ENCODE measurements at places on chromosomes 4 and X.
A peak's percentile ranks its signal among the peaks of the same experiment; 100 is the strongest.

GRCh38 chr4:139076016-139076744 is 60.6 kb downstream of the NOCT start:
- no peak for DNase-seq

- DNase-seq: no peak
Observed at GRCh38 chrX:48864210-48864609, 28.8 kb upstream of the PCSK1N start.

- no peak for DNase-seq
Observed at GRCh38 chrX:71612256-71612655, 6.1 kb downstream of the CXCR3 start.

- no peak for DNase-seq
Observed at GRCh38 chr4:2368746-2369437, 49.6 kb downstream of the ZFYVE28 start.

DNA sequence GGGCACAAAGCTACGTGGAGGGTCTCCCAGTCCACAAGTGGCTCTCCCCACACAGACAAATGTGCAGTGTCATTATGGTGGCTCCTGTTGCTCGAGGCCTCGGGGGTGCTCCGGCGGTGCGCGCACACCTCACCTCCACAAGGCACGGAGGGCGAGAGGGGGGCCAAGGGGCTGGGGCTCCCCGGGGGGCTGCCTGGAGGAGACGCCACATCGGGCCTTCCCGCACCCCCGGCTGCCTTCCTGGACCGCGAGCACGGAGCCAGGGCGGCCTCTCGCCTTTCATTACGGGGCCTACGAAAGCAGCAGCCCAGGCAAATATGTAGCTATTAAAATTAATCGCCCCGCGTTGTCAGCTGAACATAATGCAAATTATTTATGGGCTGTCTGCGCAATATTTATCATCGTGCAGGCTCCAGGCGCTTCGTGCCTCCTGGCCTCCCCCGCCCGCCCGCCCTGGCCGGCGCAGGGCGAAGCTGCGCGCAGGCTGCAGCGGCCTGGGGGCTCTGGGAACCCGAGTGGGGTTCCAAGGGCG is 70.8 kb upstream of the BCOR start:
- no peak for DNase-seq

DNA sequence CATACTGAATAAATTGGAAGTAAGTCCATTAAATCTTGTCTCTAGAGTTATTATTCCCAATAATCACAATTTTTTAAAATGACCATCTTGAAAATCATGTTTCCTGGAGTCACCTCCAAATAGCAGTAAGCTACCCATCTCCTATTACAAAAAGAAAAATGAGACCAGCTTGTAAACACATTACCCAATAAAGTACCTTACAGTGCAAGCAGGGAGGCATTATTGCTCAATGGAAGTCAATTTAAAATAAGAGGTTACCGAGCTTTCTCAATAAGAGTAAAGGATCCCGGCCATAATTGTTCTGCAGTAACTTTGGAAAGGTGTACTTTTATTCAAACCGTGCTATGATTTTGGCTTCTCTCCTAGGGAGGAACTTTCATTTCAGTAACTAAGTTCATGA is 78.0 kb downstream of the DMD start:
- no peak for DNase-seq

GRCh38 chr4:164977243-164978164 is at the start of gene TRIM61:
Gene TRIM61 (minus strand): TSS chr4:164977657. CDS start chr4:164970002, 7,655 bp downstream.
- peak; percentile 69 for DNase-seq

GRCh38 chrX:65997978-65998717 is 41.7 kb downstream of the VSIG4 start:
- no peak for DNase-seq

GRCh38 chr4:37453281-37453998 is 208.9 kb downstream of the NWD2 start:
- DNase-seq: peak; percentile 69

DNA sequence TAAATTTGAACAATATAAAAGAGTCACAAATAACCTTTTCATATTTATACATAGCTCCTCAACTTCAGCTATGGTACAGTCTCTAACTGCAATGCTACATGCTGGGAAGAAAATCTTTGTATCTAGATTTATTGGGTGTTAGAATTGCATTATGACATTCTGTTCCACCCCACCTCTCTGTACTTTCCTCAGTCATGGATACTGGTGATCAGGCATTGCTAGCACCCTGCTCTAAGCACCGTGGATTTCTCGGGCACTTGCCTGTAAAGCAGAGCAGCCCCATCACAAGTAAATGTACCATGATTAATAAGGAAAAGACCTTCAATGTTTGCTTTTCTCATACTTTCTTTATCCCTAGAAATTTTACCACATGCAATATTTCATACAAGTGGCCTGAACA is 1028.9 kb upstream of the INTU start:
- no peak for DNase-seq

DNA sequence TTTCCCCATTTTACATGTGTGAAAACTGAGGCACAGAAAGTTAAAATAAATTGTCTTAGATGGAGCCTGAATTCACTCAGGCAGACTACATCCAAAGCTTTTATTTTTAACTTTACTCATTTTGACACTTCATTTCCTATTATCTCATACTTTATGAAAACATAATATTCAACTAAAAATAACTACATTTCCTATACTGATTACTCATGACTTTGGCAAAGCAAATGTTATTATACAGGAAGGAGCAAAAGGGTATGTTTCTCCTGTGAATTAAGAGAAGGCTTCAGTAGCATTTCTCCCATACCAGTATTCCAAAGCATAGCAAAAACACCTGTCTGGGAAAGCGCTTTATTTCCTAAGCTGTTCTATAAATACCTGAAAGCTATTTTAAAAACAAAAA is 178.6 kb downstream of the ADAMTS3 start:
- DNase-seq: no peak

DNA sequence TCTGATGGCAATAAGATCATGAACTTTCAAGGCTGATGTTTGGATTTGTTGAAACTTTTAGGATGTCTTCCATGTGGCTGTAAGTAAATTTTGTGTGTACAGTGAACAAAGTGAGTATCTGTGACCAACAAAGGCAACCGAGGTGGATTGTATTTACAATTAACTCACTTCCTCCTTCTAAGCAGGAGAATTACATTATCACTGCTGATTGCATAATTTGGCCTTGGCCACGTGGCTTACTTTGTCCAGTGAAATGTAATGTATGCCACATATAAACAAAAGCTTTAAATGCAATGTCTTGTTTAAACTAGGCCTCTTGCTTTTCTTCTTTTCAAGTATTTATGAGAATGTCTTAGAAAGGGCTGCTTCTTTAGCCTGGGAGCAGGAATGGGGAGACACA is 66.3 kb upstream of the MAD2L1 start:
- DNase-seq: no peak

GRCh38 chrX:39238006-39238405 is 436.7 kb downstream of the MID1IP1 start:
- peak; percentile 15 for DNase-seq

DNA sequence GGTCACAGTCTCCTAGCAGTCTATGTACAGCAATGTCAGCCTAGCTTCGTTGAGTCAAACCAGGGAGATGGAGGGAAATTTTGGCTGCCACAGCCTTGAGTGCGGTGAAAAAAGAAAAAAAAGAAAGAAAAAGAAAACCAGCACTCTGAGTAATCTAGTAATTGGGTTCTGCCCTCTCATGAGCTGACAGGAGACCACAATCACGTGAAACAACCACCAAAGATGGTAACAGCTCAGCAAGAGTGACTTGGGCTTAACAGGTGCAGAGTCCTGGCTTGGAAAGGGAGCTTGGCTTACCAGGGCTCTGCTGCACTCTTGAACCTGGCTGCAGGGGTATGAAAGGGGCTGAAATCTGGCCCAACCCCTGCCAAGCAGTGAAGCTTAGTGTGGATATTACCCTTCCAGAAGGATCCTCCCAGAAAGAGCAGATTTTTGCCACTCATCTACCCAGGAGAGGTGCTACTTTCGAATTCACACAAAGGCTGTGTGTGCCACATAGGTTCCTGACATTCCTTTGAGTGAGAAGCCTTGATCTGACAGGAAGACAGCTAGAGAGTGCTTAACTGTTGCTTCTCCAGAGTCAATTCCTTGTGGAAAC is 350.3 kb downstream of the PTTG2 start:
- peak; percentile 76 for DNase-seq

GRCh38 chrX:108323751-108324150 is 114.5 kb downstream of the COL4A6 start:
- no peak for DNase-seq

DNA sequence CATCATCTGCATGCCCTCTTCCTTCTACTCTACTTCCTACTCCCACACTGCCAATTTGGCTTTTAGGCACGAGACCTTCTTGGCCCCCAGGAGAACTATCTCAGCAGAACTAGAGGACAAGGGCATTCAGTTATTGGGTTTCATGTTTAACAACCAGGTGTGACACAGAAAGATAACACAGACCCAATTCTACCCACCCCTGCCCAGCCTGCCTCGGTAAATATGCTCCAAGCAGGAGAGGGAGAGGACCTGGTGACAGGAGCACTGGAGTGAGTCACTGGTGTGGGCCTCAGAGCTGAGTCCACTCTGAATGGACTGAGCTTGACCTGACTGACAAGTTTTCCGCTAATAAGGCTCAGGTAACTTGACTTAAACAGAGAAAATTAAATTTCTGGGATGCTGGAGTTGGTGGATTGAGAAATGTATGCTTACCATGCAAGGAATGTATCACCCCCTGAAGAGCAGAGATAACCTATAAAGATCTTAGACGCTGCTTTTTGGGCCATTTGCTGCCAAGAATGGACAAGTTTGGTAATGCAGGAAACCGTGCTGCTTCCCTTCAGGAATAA is 52.5 kb downstream of the CASP3 start:
- no peak for DNase-seq
